ENCODE measurements at places on chromosomes 5 and 9.

DNA sequence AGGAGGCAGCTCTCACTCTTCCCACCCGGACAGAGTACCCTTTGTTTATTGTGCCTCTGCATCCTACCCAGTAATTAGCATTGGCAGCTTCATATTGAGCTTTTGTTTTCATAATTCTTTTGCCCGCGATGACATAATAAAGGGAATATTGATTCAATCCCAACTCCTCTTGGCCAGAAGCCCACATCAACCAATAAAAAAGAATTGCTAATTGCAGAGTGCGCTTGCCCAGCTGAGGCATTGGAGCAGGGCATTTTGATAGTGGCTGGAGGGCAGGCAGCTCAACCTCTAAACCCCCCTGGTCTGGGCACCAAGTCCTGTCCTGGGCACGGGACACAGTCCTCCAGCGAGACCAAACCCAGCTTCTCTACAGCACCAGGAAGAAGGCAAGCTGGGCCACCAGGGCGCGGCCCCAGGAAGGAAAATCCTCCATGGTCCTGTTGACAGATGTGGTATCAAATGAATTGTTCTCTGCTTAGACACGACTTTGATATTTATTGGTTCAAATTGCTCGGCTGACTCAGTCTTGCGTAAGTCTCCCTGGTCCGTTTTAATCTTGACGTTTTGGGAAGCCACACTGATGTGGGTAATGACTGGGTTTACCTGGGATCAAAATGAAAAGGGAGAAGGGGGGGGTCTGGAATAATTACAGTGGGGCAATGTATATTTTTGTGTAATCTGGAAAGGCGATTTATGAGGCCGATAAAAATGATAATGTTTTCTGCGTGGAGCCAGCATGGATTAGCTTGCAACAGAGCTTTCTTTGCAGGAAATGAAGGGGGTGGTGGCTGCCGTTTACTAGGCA is 220.7 kb upstream of the MSX2 start:
- no peak for DNase-seq

GRCh38 chr9:114602620-114603019 is 8.5 kb upstream of the TMEM268 start:
- no peak for DNase-seq

GRCh38 chr5:173320259-173320658 is 8.0 kb downstream of the STC2 start:
- no peak for DNase-seq

DNA sequence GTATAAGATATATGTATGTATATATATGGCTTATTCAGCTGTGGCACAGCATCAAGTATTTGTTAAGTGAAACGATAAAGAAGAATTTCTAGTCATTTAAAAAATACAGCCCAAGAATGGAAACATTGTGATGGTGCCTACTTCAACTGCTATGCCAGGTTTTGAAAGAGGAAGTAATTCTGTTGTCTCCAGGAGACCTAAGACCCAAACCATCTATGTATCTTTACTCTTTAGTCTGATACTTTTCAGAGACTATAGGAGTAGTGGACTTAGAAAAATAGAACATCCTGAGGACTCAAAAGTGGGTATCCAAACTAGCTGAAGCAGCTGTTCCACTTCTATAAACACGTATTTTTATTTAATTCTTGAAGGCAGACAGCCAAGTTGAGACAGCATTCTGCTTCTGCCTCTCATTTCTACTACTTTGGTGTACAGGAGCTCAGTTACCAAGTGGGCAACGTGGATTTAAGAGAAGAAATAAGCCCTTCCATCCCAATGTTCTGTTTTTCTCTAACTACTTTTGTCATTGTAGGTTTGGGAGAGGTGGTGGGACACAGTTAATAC is 110.7 kb downstream of the RPS23 start:
- DNase-seq = no peak

DNA sequence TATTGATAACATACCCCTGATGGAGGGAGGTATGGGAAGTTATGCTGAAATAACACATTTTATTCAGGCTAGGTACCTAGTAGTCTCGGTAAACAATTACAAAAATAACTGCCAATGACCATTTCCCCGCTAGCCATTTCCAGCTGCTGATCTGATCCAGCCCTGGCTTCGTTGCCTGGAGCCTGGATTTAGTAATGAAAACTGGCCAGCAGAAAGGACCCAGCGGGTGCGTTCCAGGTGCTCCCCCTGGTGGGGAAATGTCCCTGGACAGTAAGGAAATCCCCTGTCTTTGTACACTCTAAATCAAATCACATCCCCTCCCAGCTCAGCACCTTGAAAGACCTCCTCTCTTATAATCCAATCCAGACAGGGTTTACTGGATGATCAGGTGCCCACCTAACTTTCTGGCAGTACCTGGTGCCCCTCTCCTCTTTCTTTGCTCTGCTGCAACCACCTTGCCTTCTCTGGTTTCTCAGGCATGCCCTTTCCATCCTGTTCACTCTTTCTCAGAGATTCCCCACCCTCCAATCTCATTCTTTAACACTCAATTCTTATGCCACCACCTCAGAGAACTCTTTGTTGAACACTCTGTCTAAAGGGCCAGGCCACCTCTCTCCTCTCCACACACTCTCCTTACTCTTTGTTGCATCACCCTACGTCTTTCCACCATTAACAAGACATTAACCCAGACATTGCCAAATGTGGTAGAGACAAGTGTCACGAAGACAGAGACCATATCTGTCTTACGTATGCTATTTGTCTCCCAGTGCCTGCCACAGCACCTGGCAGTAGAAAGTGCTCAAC is 50.1 kb upstream of the SMAD5 start:
- DNase-seq = peak; percentile 85

DNA sequence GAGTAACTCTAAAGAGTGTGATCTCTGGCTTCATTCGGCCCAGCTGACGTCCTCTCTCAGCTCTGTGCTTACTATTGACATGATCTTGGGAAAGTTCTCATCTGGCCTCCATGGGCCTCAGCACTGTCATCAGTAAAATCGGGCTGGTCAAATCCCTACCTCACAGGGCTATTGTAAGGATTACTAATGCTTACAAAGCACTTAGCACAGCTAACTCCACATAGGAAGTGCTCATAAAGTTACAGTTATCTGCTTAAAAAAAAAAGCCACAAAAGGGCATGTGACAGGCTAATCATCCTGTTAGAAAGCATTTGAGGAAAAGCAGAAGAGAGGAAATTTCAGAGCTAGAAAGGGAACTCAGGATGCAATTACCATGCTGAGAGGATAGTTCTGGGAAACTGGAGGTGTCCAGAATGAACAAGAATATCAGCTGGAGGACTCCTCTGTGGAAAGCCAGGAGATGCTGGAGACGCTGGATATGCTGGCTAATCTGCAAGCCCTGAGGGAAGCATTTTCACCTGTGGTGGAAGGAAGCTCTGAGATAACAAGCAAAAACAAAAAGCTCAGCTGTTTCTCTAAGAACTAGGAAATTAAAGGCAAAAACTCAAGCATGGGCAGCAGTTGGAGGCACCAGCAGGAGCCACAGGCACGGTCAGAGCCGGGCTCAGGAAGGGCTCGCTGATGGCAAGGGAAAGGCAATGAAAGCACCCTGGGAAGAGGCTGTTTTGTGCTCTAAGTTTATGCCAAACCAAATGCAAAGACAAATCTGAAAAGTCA is 4.4 kb upstream of the BHMT start:
- DNase-seq = no peak

GRCh38 chr5:59864718-59865117 is 28.8 kb downstream of the PDE4D start:
- DNase-seq = no peak

- DNase-seq = no peak
These were observed 2.9 kb upstream of the PTGER4 start for GRCh38 chr5:40676613-40677343.

DNA sequence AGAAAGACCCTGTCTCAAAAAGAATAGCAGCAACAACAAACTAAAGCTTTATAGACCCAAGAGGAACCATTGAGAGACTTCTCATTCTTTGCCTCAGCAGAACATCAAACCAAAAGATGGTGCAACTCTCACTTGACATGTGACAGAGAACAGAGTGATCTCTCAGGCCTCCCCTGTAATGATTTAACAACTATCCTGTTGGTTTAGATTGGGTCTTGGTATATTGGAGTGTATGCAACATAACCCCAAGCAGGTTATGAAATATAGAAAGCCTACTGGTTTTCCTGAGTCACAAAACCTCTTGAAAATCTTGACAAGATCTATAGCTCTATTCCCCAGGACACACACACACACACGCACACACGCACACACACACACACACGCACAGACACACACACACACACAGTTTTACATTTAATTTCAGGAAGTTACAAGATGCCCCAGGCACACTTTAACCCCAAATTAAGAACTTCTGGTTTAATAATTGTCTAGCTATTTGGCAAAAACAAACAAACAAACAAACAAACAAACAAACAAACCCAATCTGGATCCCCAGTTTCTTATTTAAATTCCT is 6.5 kb upstream of the FGF1 start:
- no peak for DNase-seq

DNA sequence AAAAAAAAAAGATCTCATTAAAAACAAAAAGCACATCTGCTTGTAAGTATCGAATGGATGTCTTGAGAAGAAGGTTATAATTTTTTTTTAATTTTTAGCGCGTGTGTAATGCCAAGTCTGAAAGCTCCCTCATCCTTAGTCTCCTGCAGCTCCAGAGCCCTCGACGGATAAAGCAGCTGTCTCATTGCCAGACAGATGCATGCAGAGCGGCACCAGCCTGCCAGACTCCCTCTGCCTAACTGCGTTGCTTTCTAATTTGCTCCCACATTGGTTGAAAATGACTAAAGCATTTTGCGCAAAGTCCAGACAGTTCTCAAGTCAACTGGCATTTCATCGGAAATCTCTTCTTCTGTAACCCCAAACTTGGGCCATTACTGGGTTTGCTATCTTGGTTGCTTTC is 29.4 kb downstream of the OLFM1 start:
- DNase-seq = no peak

- DNase-seq = no peak
These were observed 30.5 kb upstream of the NKD2 start for GRCh38 chr5:978054-978453.

- no peak for DNase-seq
These were observed 25.0 kb upstream of the CCNH start for GRCh38 chr5:87437724-87438123.

DNA sequence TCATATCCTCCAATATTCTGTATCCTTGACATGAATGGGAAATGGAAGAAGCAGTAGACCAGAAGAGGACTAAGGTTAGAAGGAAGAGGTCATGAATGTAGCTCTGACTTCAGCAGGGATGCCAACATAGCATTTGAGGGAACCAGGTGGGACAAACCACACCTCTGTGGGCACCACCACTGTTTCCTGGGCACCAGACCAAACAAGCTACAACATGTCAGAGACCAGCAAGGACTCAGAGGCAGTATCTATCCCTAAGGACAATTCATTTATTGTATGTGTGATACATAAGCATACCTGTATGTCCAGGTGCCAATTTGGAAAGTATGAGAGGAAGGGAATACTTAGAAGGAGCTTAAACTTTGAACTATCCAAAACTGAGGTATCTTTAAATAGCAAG is 192.8 kb downstream of the MAN2A1 start:
- no peak for DNase-seq

- no peak for DNase-seq
These were observed 37.7 kb upstream of the PSD2 start for GRCh38 chr5:139757727-139758509.

- no peak for DNase-seq
These were observed 117.0 kb upstream of the GNA14 start for GRCh38 chr9:77764894-77765780.

DNA sequence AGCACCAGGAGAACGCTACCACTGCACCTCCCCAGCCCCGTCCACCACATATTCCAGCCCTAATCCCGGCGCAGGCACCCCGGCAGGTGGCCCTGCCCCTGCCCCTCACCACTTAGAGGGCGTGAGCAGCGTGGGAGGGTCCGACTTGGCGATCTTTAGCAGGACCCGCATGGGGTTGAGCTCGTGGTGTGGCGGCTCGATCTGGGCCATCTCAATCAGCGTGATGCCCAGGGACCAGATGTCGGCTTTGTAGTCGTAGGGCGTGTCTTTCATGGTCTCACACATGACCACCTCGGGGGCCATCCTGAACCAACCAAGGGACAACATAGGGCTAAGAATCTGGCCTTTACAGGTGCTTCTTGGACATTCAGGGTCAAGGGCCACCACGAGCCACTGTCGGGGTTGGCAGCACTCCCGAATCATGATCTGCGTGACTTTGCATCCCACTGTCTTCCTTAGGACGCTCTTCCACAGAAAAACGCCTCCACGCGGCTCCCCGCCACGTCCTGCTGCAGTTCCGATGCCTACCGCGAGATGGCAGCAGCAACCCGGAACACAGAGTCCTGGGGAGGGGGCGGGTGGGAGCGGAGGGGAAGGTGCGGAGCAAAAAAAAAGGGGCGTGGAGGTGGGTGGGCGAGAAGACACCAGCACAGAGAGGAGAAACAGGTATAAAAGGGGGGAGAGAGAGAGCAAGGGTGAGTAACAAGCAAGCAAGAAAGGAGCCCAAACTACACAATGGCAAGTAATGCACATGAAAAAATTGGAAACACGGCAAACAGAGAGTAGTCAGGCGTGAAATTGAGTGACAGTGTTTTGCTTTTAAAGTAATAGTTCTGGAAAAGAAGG is 81.3 kb downstream of the STK10 start:
- DNase-seq = peak; percentile 87

DNA sequence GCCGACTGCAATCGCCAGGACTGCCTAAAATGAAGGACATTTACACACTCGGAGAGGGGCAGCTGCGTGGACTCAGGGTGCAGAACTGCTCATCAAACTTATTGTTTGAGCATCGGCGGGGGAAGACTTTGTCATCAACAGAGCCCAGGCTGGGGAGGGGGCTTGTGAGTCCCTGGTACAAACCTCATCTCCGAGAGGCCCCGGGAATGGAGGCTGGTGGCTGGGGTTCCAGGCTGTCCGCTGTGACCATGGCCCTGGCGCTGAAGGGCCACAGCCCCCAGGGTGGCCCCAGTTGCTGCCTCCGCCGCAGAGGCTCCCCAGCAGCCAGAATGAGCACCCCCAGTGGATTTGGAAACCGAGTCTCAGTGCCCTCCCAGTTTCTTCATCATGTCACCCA is 46.1 kb upstream of the RNU6ATAC start:
- DNase-seq = no peak

- DNase-seq = no peak
These were observed 43.3 kb upstream of the ALDH1A1 start for GRCh38 chr9:72996114-72996513.

DNA sequence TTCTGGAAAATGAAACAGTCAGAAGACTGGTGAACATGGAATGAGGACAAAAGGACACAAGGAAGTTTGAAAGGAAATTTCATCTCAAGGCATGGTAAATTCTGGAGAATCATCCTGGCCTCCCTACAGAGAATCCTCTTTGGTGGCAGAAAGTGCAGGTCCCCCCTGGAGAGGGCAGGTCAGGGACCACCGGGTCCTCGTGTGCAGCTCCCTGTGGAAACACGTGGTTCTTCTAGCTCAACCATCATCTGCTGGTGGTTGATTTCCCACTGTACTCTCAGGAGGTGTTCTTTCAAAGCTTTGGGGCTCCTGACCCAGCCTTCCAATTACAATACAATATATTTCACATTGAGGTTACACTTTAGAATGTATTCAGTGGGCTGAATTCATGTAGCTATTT is 2.6 kb upstream of the GTF3C5 start:
- DNase-seq = no peak

All from cardiac septum (tissue), 1 donor.